ENCODE measurements at places on chromosomes 2 and 18.

DNA sequence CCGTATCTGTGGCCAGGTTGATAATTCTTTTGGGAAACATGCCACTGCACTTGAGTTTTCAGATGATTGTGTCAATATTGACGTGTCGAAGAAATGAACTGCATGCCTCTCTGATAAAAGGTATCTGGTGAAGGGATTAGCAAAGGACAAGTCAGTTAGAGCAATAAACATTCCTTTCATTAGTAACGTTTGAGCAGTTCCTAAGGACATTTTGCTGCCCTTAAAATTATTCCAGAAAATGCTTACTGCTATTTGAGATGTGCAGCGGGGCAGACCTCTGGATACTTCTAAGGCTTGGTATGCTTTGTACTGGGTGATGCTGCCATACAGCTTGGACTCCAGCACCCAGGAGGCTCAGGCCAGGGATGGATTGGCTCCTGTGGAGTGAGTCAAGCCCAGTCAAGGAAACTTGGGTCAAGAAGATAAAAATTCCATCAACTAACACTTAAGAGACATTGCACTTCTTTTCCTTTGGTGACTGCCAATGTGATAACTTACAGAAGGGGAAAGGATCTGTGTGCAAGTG lies 166.7 kb downstream of the FHOD3 start:
- DNase-seq: no peak

DNA sequence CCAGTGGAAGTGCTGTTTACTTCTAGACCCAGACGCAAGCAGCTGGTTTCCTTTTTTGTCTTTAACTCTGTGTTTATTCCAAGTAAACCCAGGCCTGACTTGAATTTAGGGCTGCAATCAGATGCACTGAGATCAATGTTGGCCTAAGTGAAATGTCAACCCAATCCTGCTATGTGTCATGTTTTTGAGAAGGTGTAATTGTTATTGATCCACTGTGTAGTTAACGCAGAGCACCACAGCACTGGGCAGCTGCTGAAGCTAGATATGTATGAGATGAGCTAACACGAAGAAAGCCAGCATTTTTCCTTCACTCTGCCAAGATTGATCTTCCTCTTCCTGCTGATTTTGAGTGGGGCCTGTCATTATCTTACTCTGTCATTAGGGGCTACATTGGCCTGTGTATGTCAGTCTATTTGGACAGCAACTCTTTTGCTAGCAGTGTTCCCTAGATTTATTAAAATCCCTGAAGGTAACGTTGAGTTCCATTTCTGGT lies 18.9 kb upstream of the DLX1 start:
- DNase-seq: no peak

- DNase-seq: peak; percentile 24
Observed at GRCh38 chr2:16407358-16407757, 258.3 kb downstream of the CYRIA start.

GRCh38 chr2:212005085-212005671 lies 533.4 kb downstream of the ERBB4 start:
- DNase-seq: no peak

GRCh38 chr2:23312996-23313606 lies 71.9 kb upstream of the KLHL29 start:
- DNase-seq: no peak

GRCh38 chr2:152564754-152565551 lies 152.3 kb downstream of the PRPF40A start:
- DNase-seq: no peak

DNA sequence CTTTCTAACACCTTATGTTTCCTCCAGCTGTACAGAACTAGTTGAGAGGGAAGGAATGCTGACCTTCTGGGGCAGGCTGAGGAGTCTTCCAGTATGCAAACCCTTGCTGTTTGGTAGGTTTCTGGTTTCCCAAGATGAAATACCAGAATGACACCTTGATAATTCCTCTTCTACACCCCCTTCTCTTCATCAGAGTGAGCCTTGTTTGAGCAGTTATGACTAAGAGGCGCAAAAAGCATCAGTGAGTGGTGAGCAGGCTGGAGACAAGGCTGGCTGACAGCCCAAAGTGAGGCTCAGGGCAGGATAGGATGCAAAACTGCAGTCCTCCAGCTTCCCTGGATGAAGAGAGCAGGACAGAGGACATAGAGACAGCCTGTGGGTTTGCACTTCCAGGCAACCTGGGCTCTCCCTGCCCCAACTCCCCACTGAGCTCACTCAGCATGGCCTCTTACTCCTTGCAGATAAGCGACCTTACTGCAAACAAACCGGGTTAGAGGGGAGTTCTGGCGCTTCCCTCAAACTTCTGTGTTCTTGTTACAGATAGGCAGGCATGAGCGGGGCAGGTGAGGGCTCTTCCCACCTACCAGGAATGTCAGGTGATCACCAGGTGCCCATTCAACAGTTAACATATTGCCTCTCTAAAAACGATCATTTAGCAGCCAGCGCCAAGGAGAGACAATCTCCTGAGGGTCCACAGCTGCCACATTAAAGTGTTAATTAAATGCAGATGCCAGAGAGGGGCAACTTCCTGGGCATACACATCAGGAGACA lies 5.4 kb downstream of the MPPE1 start:
- no peak for DNase-seq

DNA sequence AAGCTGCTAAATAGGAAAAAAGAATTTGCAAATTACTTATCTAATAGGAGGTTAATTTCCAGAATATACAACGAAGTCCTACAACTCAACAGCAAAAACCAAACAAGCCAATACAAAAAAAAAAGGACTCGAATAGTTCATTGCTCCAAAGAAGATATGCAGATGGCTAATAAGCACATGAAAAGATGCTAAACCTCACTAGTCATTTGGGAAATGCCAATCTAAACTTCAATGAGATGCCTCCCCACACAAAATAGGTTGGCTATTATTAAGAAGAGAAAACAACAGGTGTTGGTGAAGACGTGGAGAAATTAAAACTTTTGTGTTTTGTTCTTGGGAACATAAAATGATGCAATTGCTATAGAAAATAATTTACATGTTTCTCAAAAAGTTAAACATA lies 1634.4 kb upstream of the DDX18 start:
- no peak for DNase-seq

DNA sequence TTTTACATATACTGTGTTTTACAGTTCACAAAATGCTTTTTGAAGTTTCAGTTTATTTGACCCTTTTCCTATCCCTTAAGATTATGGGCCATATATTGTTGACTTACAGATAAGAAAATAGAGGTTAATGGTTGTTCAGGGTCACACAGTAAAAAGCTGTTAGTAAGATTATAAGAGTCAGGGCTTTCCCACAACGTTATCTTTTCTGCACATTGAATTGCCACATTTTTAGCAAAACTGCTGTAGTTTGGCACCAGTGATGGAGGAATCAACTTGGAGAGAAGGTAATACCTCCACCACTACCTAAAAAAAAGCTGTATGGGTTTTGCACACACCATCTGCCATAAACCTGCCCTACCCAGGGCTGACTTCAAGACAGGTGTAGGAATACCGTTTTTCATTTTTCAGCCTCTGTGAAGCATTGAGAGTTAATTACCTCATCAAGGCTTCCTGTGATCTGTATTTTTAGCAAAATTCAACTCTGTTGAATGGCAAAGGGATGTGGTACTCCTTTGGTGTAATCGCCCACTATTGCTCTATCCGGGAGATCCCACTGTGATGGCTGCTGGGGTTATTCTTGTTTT lies 5.0 kb downstream of the SOWAHC start:
- DNase-seq: no peak

- DNase-seq: peak; percentile 61
Observed at GRCh38 chr2:63861220-63861822, 19.6 kb downstream of the UGP2 start.

DNA sequence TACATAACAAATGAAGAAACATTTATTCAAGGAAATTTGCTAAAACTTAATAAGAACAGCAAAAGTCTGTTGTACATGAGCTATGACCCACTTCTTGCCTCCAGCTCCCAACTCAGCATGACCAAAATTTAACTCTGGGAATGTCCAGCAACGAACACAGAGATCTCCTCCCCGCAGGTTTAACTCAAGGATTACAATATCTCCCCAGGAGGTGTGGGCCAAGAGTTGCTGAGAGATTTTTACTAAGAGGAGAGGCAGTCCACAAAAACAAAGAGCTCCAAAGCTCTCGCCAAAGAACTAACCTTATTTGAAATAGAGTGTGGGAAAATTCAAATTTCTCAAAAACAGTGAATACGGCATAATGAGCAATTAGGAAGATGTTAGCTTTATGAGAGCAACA lies 318.5 kb downstream of the GRB14 start:
- no peak for DNase-seq

DNA sequence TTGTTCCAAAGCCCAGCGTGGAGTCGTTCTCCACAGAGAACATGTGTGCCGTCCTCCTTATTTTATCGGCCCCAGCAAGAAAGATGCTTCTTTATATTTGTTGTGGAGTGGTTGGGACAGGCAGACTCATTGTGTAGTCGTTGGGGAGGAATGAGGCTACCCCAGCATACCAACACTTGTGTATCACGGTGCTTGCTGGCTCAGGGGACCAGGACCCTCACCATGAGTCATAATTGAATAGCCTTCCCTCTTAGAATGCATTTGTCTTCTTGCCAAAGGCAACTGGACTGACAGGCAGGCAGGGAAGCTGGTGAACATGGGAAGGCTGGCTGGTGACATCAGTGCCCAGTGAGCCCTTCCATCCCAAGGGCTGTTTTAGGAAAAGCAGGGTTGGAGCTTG lies 4.7 kb downstream of the CAPN10 start:
- no peak for DNase-seq

GRCh38 chr2:160901613-160902012 lies 258.6 kb upstream of the TANK start:
- DNase-seq: peak; percentile 30

DNA sequence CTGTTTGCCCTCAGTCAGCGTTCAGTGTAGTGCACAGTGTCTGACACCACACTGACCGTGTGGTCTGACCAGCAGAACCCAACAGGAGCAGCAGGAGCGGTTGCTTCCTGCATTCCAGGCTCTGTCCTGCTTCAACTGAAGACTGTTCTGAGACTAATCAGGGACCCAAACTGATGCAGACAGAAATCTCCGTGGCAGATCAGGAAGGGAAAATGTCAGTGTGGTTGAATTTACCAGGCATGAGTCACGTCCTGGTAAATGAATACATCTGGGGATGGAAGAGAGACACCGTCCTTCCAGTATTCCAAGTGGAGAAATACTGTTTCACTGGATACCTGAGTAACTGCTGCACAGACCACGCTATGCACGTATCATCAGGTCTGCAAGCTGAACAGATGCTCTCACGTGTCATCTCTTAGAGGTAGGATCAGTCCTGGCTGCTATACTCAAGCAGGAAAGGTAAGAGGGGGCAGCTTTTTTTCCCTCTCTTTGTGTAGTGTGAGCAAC lies 223.6 kb upstream of the EPAS1 start:
- DNase-seq: peak; percentile 40

GRCh38 chr2:155178921-155179320 lies 480.4 kb downstream of the KCNJ3 start:
- DNase-seq: no peak

GRCh38 chr2:162490761-162491470 lies 147.0 kb downstream of the GCA start:
- DNase-seq: no peak

GRCh38 chr18:50717563-50717962 lies 102.3 kb downstream of the MRO start:
- DNase-seq: no peak

GRCh38 chr2:1742301-1742680 lies 2.0 kb downstream of the PXDN start:
- peak; percentile 26 for DNase-seq

- DNase-seq: no peak
Observed at GRCh38 chr18:76842837-76843530, 20.6 kb downstream of the ZNF236 start.

GRCh38 chr18:58234359-58234741 lies 190.3 kb downstream of the NEDD4L start:
- no peak for DNase-seq

DNA sequence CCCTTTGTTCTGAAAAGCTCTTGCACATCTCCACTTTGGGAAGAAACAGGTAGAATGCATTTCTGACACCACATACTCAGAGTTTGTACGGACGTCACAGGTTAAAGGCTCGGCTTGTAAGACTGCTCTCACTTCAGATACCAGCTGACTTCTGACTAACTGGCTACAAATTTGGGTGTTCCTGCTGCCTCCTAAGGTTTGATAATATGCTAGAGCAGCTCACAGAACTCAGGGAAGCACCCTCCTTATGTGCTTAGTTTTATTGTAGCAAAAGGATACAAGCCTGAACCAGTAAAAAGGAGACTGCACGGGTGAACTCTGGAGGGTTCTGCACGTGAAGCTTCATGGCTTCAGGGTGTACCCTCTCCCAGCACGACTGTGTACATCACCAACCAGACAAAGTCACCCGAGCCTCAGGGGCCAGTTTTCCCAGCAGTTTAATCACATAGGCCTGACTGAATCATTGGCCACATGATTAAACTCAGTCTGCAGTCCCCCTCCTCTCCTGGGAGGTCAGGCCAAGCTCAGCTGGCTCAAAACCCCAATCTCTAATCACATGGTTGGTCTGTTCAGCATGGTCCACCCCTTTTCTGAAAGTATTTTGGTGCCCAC lies 749.5 kb upstream of the RAB6C start:
- no peak for DNase-seq

GRCh38 chr2:62894966-62895631 lies 155.5 kb upstream of the OTX1 start:
- DNase-seq: no peak

- DNase-seq: no peak
Observed at GRCh38 chr2:240229603-240230235, 89.3 kb upstream of the OTOS start.

DNA sequence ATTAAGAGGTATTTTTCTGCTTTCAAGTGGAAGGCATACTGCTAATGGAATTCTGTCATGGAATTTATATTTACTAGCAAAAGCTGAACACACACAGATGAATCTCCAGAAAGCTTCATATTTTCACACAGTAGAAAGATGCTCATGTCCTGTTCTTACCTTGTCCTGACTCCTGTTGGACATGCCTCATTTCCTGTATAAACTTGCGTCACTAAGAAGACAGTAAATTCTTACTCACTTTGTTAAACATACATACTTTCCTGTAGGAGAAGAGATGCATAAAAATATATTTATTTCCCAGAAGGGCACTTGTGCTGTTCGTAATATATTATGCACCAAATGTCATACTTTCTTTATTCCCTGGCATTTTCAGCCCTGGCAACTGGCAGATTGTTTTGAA lies 238.3 kb upstream of the RASGRP3 start:
- DNase-seq: no peak

DNA sequence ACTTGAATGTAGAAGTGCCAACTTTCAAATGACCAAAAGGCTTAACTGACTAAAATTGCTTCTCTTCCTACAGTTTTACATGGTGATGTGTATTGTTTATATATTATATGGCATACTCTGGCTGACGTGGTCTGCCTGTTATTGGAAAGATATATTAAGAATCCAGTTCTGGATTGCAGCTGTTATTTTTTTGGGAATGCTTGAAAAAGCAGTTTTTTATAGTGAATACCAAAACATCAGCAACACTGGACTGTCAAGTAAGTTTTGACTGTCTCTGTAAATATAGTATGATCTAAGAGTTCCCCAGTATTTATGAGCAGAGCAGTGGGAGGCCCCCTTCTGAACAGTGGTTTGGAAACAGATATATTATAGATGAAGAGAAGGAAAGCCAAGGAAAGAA lies 26.2 kb downstream of the TMEM87B start:
- DNase-seq: no peak
